GM04503 (cell line): ENCODE measurements at places on chromosomes 5 and 9.

DNA sequence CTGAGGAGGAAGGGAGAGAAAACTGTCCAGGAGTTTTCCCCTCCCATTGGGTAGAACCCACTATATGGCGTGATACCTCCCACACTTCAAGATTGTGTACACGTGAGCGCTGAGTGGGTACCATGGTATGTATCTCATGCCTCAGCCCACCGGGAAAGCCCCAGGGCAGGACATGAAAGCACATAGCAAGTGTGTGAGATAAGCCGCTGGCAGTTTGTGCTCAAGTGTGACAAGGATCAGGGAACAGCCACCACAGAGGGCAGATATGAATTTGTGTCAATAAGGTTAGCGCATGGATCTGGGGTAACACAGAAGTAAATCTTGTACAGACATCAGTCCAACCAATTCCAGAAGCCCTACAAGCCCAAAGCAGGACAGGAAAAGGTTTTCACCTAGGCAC, 42.6 kb upstream of the NAA35 start:
- DNase-seq, result no peak

DNA sequence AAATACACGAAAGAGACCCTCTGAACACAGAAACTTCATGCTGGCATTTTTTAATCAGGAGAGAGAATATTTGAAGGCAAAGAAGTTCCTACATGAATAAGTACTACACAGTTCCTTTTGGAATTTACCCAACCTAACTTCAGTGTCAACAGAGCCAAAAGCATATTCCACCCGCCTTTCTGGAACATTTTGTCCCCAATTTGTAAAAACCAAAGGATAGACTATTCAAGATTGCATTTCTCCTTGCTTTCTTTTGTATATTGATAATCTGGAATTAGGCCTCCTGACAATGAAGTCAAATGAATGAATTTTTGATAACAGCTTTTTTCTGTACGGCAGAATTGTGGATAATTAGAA, 39.4 kb upstream of the TRAF1 start:
- DNase-seq, result no peak

DNA sequence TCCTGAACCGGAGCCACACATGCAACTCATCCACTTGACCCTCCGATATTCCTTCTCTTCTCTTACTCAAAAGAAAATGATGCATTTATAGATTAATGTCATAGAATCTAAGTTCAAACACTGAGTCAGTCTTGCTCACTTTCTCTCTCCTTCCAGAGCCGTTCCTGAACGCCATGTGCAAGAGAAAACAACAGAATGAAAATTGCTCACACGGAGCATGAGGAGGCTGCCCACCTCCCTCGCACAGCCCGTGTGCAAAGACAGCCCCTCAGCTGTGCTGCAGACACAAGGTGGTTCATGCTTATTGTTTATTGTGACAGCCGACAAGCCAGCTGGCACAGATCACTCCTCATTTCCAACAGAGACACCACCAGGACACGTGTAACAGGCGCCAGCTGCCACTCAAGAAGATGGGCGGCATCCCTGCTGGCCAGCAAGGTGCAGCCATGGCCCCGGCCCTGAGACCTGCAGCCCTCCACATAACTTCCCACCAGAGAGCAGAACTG, 290.8 kb downstream of the GLIS3 start:
- no peak for DNase-seq

- DNase-seq, result no peak
Observed at GRCh38 chr9:135339378-135339973, 140.1 kb upstream of the PPP1R26 start.

DNA sequence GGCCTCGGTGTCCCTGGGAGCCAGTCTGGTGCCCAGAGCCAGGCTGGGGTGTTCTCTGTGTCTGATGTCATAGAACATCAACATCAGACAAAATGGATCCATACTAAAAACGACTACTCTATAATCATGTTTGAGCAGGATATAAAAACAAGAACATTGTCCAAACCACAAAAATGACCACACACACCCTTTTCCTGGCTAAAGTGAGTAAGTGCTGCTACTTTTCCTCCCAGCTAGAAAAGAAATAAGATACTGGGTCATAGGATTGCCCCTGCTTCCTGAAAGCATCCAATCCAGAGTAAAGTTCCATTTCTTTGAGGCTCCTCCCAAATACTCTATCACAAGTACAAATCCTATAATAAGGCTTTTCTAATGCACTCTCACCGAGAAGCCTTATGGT, 19.7 kb upstream of the TRAF1 start:
- DNase-seq, result no peak

- no peak for DNase-seq
Observed at GRCh38 chr9:128895556-128895955, 13.6 kb downstream of the LRRC8A start.

- no peak for DNase-seq
Observed at GRCh38 chr5:79508354-79508753, 5.6 kb downstream of the HOMER1 start.

- DNase-seq, result no peak
Observed at GRCh38 chr5:5105531-5105930, 34.6 kb upstream of the ADAMTS16 start.

DNA sequence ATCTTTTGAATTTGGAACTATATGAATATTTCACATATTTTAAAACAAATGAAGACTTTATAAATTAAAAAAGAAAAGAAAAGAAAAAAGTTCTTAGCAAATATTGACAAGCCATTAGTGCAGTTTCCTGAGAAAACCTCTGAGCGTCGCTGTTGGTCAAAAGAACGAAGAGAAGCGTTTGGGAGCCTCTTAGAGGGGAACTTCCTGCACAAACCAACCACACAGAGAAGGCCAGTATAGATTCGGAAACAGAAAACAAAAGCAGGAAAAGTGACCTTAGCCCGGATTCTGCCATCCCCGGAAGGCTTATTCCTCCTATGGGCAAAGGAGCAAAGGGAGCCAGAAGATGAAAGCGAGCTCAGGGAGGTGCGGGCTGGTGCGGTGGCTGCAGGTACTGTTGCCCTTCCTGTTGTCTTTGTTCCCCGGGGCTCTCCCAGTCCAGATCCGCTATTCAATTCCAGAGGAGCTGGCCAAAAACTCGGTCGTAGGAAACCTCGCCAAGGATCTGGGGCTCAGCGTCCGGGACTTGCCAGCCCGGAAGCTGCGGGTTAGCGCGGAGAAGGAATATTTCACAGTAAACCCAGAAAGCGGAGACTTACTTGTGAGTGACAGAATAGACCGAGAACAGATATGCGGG, at the start of gene PCDHGB2:
TSS of gene PCDHGB2 (plus strand) at position 205 of the 637 bp plus-strand sequence. CDS start at position 347, 142 bp downstream.
- no peak for DNase-seq

DNA sequence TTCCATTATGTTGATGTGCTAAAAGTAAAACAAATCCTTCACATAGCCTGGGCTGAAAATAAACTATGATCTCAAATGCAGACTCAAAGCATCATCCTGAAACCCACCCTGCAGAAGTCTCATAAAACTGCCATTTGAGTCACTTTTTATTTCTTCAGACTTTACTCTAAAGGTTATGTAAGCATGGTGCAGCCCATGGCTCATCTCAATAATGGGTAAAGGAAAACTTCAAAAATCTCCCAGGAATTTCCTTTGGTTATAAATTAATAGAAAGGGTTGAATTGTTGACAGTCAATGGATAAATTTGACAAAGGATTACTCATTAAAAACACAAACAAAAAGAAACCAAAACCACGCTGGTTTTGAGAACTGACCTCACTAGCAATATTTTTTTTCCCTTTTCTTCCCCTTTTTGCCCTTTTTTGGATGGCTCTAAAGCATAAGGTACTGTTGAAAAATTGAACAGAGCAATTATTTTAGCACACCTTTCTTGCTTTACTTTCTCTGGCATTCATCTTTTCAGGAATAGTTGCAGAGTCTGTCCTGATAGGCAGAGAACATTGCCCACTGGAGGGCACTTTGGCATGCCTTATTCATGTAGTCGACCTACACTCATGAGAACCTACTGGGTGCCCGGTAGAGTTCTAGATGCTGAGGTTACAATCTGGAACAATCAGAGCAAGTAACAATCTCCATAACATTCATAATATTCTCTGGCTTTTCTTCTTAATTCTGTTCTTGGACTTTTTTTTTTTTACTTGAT, 191.4 kb downstream of the TMEM167A start:
- no peak for DNase-seq
